Stomach (tissue), 19 donors: ENCODE measurements at places on chromosomes 7 and 10. TPM values are rescaled to one million over a fixed set of nuclear protein-coding genes. Genes with fewer than 3 reads are reported as not detected.

- no peak for DNase-seq
- H3K4me3 ChIP-seq, result no peak overlapping the region
- no peak overlapping the region for H3K27ac ChIP-seq
- no peaks in the 10 kb centered on the region for H3K27me3 ChIP-seq
- no peaks in the 10 kb centered on the region for H3K4me1 ChIP-seq
Observed at GRCh38 chr7:43594020-43594419, 11.1 kb downstream of the STK17A start.

- H3K36me3 ChIP-seq, result peaks cover 22% of the 10 kb centered on the region
- H3K4me1 ChIP-seq, result no peaks in the 10 kb centered on the region
- H3K4me3 ChIP-seq, result no peak overlapping the region
- no peak overlapping the region for H3K27ac ChIP-seq
- no peak for DNase-seq
Observed at GRCh38 chr7:2936301-2936700, 92.2 kb upstream of the GNA12 start.

GRCh38 chr10:84306751-84307384 lies 21.5 kb upstream of the CCSER2 start:
- no peak overlapping the region for H3K4me3 ChIP-seq
- DNase-seq, result no peak
- no peak overlapping the region for H3K27ac ChIP-seq
- no peaks in the 10 kb centered on the region for H3K27me3 ChIP-seq
- peaks cover 6% of the 10 kb centered on the region for H3K4me1 ChIP-seq
- H3K36me3 ChIP-seq, result no peaks in the 10 kb centered on the region

- H3K36me3 ChIP-seq, result no peaks in the 10 kb centered on the region
- peaks cover 15% of the 10 kb centered on the region for H3K4me1 ChIP-seq
- H3K27ac ChIP-seq, result no peak overlapping the region
- no peak overlapping the region for H3K4me3 ChIP-seq
- DNase-seq, result no peak
Observed at GRCh38 chr10:71782221-71782916, 9.0 kb upstream of the VSIR start.

GRCh38 chr7:24425664-24426063 lies 141.7 kb downstream of the NPY start:
- no peak overlapping the region for H3K27ac ChIP-seq
- no peak for DNase-seq
- H3K27me3 ChIP-seq, result no peaks in the 10 kb centered on the region
- H3K36me3 ChIP-seq, result no peaks in the 10 kb centered on the region
- no peaks in the 10 kb centered on the region for H3K4me1 ChIP-seq
- no peak overlapping the region for H3K4me3 ChIP-seq

DNA sequence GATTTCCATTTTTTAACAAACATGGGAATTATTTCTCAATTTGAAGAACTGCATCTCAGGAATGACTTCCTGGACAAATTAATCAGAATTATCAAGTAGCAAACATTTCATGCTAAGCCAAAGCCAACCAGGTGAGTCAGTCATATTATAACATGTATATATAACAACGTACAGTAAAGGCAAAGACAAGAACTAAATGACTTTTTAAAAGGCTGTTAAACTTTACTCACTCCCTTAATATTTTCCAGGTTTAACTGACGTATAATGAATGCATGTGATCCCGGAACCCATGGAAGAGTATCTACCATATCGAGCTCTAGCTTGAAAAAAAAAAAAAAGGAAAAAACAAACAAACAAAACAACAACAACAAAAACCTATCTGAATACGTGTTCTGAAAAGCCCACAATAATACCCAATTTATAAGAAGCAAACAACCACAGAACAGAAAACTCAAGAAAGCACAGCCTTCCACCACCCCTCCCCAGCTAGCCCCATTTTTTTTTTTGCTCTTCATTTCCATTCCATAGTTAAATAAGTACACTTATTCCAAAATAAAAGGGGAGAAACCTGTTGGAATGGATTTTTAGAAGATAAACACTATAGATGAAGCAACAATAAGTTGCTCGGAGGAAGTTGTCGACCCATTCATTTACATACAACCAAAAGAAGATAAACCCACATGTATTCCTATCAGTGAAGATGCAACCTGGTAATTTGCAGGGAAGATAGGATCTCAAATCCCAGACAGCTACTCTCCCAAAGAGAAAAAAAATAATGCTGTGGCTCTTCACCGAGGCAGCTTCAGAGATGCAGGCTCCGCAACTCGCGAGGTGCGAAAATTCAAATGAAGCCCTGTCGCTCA lies 537 bp downstream of the NAPEPLD start:
- H3K36me3 ChIP-seq, result no peaks in the 10 kb centered on the region
- H3K27me3 ChIP-seq, result no peaks in the 10 kb centered on the region
- no peak for DNase-seq
- H3K27ac ChIP-seq, result peak overlapping the region; percentile 94
- H3K4me3 ChIP-seq, result peak overlapping the region; percentile 67

DNA sequence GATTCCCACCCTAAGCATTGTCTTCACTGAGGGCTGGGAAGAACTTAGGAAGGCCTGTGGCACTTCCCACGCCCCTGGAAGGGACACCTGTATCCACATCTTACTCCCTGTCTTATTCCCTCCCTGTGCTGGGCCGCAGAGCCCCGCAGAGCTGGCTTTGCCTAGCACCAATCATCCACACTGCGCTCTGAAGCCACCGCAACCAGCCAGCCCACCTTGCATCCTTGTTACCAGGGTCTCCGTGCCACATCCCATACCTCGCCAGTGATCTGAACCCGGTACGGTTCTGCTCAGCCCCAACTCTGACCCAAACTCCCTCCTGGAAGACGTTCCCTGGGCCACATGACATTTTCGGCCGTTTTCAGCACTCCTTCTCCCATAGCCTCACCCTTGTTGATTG lies 101.4 kb upstream of the PITRM1 start:
- H3K27ac ChIP-seq, result no peak overlapping the region

DNA sequence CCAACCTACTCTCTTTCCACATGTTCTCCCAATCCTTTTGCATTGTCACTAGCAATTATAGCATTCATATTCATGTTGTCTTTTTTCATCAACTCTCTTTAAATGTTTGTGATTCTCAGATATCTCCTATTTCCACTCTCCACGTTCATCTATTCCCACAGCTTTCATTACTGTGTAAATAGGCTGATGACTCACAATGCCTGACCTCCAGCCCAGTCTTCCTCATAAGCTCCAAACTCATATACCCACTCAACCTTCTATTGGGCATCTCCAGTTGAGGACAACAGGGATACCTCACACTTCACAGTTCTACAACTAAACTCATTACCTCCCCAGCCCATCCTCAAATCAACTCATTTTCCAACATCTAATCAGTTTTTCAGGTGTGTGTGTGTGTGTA lies 194.1 kb downstream of the DGKI start:
- peaks cover 10% of the 10 kb centered on the region for H3K4me1 ChIP-seq
- H3K27me3 ChIP-seq, result no peaks in the 10 kb centered on the region
- H3K36me3 ChIP-seq, result no peaks in the 10 kb centered on the region
- H3K27ac ChIP-seq, result no peak overlapping the region
- no peak overlapping the region for H3K4me3 ChIP-seq
- no peak for DNase-seq

DNA sequence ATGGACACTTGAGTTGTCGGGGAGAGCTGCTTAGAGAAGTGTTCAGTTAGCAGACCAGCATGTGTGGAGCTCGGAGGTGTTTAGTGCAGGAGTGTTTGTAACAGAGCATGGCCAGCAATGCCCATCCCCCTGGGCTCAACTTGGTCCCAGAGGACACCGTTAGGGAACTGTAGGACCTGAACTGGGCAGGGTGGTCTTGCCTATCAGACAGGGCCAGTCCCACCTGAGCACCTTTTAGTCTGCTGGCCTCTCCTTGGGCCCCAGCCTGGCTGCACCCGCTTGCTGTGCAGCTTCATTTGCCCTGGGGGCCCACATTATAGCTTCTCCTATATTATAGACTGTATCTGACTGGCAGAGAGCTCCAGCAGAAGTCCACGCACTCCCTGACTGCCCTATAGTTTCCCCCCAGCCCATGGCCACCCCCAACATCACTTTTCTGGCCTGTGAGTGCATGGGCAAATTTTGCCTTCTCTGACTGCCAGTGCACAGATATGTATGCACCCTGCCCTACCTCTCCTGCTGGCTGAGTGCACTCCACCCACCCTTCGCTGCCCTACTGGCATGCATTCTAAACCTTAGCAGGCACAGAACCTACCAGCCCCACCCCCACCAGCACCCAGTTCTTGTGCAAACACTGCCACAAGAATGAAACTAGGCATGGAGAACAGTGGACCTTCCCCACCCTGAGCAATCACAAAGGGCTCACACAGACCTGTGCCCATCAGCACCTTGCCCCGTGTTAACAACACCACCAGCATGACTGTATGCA lies 1030.6 kb upstream of the GHITM start:
- H3K4me3 ChIP-seq, result no peak overlapping the region
- H3K36me3 ChIP-seq, result no peaks in the 10 kb centered on the region
- no peaks in the 10 kb centered on the region for H3K27me3 ChIP-seq
- H3K4me1 ChIP-seq, result no peaks in the 10 kb centered on the region

DNA sequence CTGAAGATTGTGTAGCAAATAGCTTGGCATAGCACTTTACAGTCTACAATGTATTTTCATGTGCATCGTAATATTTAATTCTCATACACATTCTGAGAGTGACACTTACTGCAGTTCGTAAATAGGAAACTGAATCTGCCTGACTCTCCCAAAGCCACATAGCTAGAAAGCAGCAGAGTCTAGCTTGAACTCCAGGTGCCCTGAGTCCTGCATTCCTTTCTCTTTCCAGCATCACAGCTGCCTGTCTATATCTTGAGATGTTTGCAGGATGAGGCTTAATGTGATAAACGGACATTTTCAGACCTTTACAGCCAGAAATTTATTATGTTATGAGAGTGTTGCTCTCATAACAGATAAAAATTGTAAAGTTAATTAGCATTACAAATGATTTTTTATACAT lies 132.9 kb upstream of the PLXDC2 start:
- no peaks in the 10 kb centered on the region for H3K36me3 ChIP-seq
- no peak for DNase-seq
- no peaks in the 10 kb centered on the region for H3K4me1 ChIP-seq

GRCh38 chr10:101031128-101031795 lies at the start of the genes PDZD7 and SFXN3:
Gene PDZD7, minus strand, starts transcription at chr10:101031129. Its CDS starts 910 bp downstream, at chr10:101030219.
Gene SFXN3, plus strand, starts transcription at chr10:101031234. Its CDS starts 3,461 bp downstream, at chr10:101034695.
- peaks cover 18% of the 10 kb centered on the region for H3K36me3 ChIP-seq
- H3K4me1 ChIP-seq, result peaks cover 27% of the 10 kb centered on the region
- peak within 1 kb of the TSS; percentile 93 for H3K27ac ChIP-seq
- peaks cover 2% of the 10 kb centered on the region for H3K27me3 ChIP-seq
- DNase-seq, result peak; percentile 98

- no peaks in the 10 kb centered on the region for H3K27me3 ChIP-seq
- no peak overlapping the region for H3K4me3 ChIP-seq
- no peak for DNase-seq
Observed at GRCh38 chr10:49357910-49358309, 38.0 kb downstream of the DRGX start.

DNA sequence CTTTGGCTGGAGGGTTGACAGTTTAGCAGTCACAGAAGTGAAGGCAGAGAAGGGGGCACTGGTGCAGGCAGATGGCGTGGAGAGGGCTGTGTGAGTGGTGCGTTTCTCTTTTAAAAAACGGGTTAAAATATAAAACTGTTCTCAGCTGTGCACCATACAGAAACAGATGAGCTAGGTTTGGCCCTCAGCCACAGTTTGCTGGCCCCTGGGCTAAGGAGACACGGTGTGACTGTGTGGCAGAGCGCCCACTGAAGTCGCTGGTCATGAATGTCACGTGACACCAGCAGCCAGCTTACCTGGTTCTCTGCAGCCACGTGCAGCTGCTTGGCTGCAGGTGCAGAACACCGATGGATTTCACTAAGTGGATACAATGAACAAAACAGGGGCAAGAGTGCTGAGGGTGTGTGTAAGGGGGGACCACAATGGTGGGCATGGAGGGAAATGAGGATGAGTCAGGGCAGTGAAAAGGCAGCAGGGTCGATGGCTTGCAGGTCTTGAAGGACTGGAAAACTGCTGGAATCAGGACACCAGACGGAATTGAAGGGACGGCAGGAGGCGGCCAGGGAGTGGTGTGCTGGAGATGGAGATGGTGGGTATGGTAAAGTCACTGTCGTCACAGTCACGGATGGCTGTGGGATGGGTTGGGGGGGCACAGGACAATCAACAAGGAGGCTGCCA lies 7.4 kb downstream of the ZNF746 start:
- H3K36me3 ChIP-seq, result peaks cover 56% of the 10 kb centered on the region
- H3K27ac ChIP-seq, result no peak overlapping the region
- H3K27me3 ChIP-seq, result no peaks in the 10 kb centered on the region
- H3K4me1 ChIP-seq, result peaks cover 9% of the 10 kb centered on the region
- DNase-seq, result no peak

DNA sequence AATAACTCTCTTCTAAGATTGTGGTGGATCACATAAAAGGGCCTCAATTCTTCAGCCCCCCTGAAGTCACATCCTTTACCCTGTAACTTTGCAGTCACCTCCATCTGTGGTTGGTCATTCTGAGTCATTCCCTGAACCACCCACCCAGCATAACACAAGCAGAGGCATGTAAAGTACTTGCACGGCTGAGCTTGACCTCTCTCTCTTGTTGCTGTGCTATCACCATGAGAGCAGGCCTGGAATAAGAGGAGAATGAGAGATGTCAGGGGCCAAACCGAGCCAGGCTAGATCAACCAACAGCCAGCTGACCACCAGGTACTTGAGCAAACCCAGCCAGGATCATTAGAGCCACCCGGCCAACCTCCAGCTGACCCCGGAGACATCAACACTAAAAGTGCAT lies 13.5 kb upstream of the STK17A start:
- H3K27me3 ChIP-seq, result no peaks in the 10 kb centered on the region
- no peak for DNase-seq
- H3K27ac ChIP-seq, result no peak overlapping the region
- H3K4me1 ChIP-seq, result no peaks in the 10 kb centered on the region
- H3K4me3 ChIP-seq, result no peak overlapping the region

GRCh38 chr10:69466689-69467088 lies 15.4 kb downstream of the TSPAN15 start:
- no peaks in the 10 kb centered on the region for H3K36me3 ChIP-seq
- peak overlapping the region; percentile 92 for H3K27ac ChIP-seq
- H3K4me1 ChIP-seq, result peaks cover 59% of the 10 kb centered on the region
- no peak overlapping the region for H3K4me3 ChIP-seq
- no peak for DNase-seq

- H3K27ac ChIP-seq, result no peak overlapping the region
- DNase-seq, result no peak
- H3K4me3 ChIP-seq, result no peak overlapping the region
- no peaks in the 10 kb centered on the region for H3K4me1 ChIP-seq
- no peaks in the 10 kb centered on the region for H3K27me3 ChIP-seq
Observed at GRCh38 chr10:27190508-27190907, 35.4 kb downstream of the MASTL start.

- no peaks in the 10 kb centered on the region for H3K27me3 ChIP-seq
- DNase-seq, result no peak
- H3K4me1 ChIP-seq, result peaks cover 5% of the 10 kb centered on the region
- H3K27ac ChIP-seq, result no peak overlapping the region
Observed at GRCh38 chr7:41869997-41870396, 167.1 kb upstream of the INHBA start.

Gene GRID2IP
- not detected for total RNA-seq

Gene PRKCQ
- total RNA-seq, result 3.0 TPM

Gene EEPD1
- 134 TPM for total RNA-seq

Gene STAG3
- total RNA-seq, result 0.92 TPM

Gene NUP42
- 17.9 TPM for total RNA-seq

Gene NCAPG2
- total RNA-seq, result 4.9 TPM

Gene ASAH2
- total RNA-seq, result 2.8 TPM

Gene RBM28
- total RNA-seq, result 21.0 TPM

Gene NFKB2
- total RNA-seq, result 44.9 TPM
